Nephron progenitor cell (in vitro differentiated cells): ENCODE measurements at places on chromosomes 3 and 15.

GRCh38 chr15:68789534-68790241 is 31.0 kb downstream of the ANP32A start:
- peaks cover 79% of the 10 kb centered on the region for H3K4me1 ChIP-seq
- peak; percentile 37 for DNase-seq
- peak overlapping the region; percentile 13 for H3K4me3 ChIP-seq
- H3K27ac ChIP-seq = peak overlapping the region; percentile 91

DNA sequence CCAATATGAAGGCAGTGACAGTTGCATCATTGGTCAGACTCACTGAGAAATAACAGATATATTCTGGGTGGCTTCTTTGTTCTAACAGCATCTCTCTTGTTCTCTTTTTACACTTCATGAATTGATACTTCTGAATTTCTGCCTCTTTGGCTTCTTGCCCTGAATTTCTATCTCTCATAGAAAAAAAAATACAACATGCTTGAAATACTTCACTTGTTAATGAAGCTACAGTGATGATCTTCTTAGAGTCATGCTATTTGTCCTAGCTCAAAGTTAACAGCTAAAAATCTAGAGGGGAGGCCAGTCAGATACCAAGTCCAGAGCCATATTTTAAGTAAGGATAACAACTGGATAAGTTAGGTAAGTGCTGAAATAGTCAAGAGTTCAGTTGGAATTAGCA is 597.2 kb upstream of the AGTR1 start:
- H3K4me1 ChIP-seq = no peaks in the 10 kb centered on the region
- no peak overlapping the region for H3K4me3 ChIP-seq
- no peaks in the 10 kb centered on the region for H3K27me3 ChIP-seq
- DNase-seq = no peak

- H3K27ac ChIP-seq = no peak overlapping the region
- peaks cover 31% of the 10 kb centered on the region for H3K27me3 ChIP-seq
- peaks cover 72% of the 10 kb centered on the region for H3K4me1 ChIP-seq
- H3K36me3 ChIP-seq = peaks cover 49% of the 10 kb centered on the region
These were observed 132.2 kb downstream of the SRGAP3 start for GRCh38 chr3:9117220-9117619.

GRCh38 chr3:98329392-98330124 is 24.1 kb upstream of the OR5K4 start:
- peak; percentile 56 for DNase-seq
- H3K36me3 ChIP-seq = no peaks in the 10 kb centered on the region
- peaks cover 8% of the 10 kb centered on the region for H3K27me3 ChIP-seq
- H3K27ac ChIP-seq = no peak overlapping the region
- H3K4me3 ChIP-seq = no peak overlapping the region
- H3K4me1 ChIP-seq = peaks cover 18% of the 10 kb centered on the region

GRCh38 chr15:34691034-34691433 is 63.8 kb downstream of the GJD2 start:
- no peaks in the 10 kb centered on the region for H3K36me3 ChIP-seq
- H3K27me3 ChIP-seq = peaks cover 20% of the 10 kb centered on the region
- DNase-seq = no peak
- H3K4me1 ChIP-seq = no peaks in the 10 kb centered on the region

GRCh38 chr3:44337248-44337785 is 1.2 kb upstream of the TCAIM start:
- no peak for DNase-seq
- peaks cover 31% of the 10 kb centered on the region for H3K4me1 ChIP-seq
- H3K4me3 ChIP-seq = peak overlapping the region; percentile 85
- H3K27me3 ChIP-seq = peaks cover 17% of the 10 kb centered on the region
- peak overlapping the region; percentile 99 for H3K27ac ChIP-seq
